H1 (cell line): ENCODE measurements at places on chromosomes 7 and 10. TPM values are rescaled to one million over a fixed set of nuclear protein-coding genes. Genes with fewer than 3 reads are reported as not detected.

Gene ADAP1
- 5.4 and 5.8 TPM in 2 replicates for total RNA-seq

Gene AUTS2
- total RNA-seq: 95.3 and 101 TPM in 2 replicates

Gene TRIM50
- 0.31 TPM in 1 of 2 replicates, not detected in the other for total RNA-seq

Gene ASAH2
- 2.0 and 3.1 TPM in 2 replicates for total RNA-seq

Gene SNCG
- 4.4 and 4.8 TPM in 2 replicates for total RNA-seq

Gene ZNF488
- 7.7 and 7.9 TPM in 2 replicates for total RNA-seq
